Cortex of kidney (tissue), 1 donor: ENCODE measurements at places on chromosomes 7 and 10.

DNA sequence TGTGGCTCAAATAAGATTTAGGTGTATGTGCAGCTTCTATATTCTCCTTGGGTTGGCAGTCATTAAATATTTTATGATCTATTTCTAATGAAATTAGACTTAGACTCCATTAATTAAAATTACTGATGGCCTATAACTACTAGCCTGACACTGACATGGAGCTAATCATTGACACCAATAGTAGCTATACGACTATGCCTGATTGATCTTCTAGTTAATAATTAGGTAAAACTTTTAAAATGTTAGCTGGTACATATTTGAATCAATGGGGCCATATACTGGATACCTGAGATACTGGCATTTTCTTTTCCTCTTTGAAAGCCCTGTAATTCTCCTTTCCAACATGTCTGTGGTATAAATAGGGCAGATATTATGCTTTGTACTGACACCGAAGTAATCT is 14.4 kb downstream of the WEE2 start:
- no peak for DNase-seq

GRCh38 chr10:124066126-124066700 is 27.2 kb downstream of the CHST15 start:
- DNase-seq = no peak

DNA sequence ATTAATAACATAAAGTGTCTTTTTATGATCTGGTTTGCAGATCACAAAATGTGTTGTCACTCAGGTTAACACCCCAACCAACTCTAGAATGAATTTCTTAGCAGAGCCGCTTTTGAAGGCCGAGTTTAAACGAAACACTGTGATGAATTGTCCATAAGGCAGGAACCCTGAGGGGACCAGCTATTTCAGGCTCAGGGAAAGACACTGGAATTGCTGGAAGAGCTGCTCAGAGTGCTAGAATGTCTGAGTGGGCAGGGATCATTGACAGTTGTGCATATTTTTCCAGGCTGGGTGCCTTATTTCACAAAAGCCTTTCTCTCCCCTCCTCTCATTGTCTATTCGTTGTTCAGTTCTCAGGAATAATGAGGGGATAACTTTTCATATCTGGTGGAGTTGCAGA is 68.7 kb upstream of the PRKG1 start:
- no peak for DNase-seq

DNA sequence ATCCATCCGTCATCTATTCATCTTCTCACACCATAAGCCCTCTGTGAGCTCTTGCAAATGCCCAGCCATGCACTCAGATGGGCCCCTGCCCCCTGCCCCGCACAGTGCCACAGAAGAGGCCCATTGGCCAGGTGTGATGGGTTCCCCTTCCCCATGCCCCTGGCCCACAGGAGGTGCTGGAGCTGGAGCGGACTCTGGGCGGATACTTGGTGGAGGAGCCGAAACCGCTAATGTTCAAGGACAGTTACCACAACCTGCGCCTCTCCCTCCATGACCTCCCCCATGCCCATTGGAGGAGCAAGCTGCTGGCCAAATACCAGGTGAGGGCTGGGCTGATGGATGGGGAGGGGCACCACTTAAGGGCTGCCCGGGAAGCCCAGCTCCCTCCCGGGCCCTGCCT is 23.4 kb upstream of the SLC29A3 start:
- no peak for DNase-seq

DNA sequence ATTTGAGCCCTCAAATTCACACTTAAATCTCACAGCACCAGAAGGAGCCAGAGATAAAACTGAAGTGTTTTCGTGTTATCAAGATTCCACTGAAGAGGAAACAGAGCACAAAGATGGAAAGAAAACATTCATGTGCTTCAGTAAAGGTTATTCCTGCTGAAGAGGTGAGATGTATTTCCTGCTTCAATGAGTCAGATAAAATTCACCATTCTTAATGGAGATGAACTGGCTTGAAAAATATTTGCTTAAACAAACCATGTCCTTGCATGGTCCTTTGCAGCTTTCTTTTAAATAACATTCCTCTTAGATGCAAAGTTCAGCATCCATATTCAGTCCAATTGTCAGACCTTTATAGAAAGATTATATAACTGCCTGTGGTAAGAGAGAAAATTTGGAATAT is 294.2 kb downstream of the IPMK start:
- no peak for DNase-seq

DNA sequence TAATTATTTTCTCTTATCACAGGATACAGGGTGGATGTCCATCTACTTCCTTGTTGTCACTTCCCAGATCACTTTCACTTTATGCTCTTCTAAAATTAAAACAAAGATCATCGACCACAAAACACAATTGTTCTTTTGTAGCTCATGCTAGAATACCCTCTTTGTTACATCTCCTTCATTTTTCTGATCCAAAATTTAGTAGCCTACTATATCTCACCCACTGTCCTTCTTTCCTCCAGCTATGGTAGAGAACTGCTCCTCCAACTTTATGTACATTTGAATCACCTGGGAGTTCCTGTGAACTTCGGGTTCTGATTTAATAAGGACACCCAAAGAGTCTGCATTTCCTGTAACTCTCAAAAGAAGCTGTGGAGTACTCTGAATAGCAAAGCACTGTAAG is 1.2 kb upstream of the AHR start:
- no peak for DNase-seq

- no peak for DNase-seq
Observed at GRCh38 chr10:18144928-18145327, 4.7 kb downstream of the CACNB2 start.

- no peak for DNase-seq
Observed at GRCh38 chr7:2431260-2431867, 28.0 kb downstream of the CHST12 start.

DNA sequence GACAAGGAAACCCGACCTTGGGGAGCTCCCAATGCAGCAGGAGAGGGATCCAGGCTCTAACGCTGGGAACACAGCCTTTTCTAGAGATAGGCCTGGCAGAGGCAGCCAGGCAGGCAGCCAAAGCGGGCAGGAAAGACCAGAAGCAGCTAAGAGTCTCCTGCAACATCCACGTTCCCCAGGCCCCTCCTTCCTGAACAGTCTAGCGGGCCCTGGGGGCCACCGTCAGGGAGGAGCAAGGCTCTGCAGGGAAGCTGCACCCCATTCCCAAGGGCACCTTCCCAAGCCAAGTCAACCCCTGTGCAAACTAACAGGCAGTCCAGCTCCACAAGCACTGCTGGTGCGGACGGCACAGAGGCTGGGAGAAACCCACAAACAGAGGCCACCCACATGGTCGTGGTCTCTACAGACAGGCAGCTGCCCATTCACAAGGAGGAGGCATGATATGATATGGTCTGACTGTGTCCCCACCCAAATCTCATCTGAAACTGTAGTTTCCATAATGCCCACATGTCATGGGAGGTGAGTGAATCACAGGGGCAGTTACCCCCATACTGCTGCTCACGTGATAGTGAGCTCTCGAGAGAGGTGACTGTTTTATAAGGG is 115.7 kb downstream of the MAD1L1 start:
- no peak for DNase-seq

DNA sequence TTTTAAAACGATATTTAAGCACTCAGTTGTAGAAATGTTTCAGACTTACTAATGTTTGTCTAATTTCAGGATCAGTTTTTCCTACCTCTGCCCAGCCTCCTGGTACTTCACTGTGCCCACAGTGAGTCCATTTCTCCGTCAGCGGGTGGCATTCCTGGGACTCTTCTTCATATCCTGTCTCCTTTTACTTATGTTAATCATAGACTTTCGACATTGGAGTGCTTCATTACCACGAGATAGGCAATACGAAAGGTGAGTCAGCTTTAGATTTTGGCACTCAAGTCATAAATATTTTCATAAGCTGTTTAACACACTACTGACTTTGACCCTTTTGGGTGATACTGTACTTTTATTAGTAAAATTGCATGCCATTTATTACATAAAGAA is 2.1 kb downstream of the ENTPD7 start:
- no peak for DNase-seq

- no peak for DNase-seq
Observed at GRCh38 chr10:88012641-88013040, 149.2 kb downstream of the PTEN start.

- no peak for DNase-seq
Observed at GRCh38 chr10:121450247-121450646, 148.0 kb downstream of the FGFR2 start.

DNA sequence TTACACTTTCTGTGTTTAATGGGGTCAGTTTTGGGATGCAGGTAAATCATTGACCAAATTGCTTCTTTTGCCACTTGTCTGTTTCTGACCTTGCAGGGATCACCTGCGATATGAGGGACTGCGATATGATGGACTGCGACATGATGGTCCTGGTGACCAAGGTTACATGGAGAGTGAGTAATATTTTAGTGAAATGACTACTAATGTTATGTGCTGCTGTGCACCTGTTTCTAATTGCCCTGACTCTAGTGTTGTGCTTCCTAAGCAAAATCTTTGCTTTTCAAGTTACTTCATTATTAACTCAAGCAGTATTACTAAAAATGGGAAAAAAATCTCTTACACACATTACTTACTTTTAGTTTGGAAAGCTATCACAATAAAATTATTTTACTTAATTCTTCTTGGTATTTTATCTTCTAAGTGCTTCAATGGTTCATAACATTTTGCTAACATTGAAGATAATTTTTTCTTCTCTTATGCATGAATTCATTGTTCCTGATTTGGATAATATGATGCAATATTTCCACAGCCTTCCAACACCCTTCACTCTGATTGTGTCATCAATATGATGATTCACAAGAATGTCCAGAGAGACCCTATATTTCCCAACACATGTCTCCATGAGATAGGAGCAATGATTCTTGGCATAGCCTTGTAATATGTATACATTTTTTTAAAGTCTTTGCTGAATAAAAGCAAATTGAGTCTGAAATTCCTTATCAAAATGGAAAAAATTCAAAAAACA is 306.2 kb upstream of the AKR1E2 start:
- DNase-seq = no peak

DNA sequence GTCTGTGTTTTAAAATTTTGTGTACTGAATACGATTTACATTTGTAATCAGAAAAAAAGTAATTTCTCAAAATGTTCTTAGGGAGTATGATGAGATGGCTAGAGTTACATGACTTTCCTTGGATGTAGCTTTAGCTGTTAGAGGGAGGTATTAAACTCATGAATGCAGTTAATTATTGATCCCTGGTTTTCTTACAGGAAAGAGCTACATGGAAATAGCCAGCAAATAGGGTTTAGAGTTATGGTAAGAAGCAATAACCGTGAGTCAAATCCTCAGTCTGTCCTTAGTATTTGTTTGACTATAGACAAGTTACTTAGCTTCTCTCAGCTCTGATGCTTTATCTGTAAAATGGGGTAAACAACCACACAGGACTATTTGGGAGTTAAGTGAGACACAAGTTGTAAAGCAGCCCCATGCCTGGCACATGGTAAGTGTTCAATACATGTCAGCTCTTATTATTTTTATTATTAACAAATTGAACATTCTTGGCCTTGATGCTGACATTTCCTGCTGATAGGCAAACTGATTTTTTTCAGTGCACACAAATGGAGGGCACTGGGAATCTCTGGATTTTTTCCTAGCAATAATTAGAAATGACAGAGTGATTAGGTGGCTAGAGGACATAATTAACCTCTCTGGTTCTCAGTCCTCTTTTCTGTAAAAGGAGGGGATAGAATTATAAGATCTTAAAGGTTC is 204.5 kb upstream of the PHYHIPL start:
- DNase-seq = no peak

DNA sequence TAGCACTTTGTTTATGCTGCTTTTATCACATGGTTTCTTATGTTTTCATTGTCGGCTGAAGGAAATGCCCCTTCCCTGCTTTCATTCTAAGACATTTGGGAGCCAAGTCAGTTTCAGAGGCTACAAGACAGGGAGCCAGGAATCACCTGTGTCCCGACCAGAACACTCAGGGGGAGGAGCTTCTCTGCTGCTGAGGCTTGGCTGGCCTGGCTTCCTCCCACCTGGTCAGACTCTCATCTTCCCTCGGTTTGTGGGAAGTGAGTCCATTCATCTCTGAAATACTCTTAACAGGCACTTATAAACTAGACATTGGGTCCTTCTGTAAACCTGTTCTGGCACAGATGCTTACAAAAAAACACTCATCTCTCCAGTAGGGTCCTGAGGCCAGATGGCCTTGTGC is 19.6 kb upstream of the GOLGA7B start:
- DNase-seq = no peak

- DNase-seq = no peak
Observed at GRCh38 chr10:7492660-7493046, 81.8 kb upstream of the SFMBT2 start.
